Activated CD4-positive, CD25-positive, alpha-beta regulatory T cell treated with anti-CD3 and anti-CD28 coated beads, Interleukin-2, amount 50 U/mL, for 72 hours (primary cell): ENCODE measurements at places on chromosomes 5 and 9.
A peak's percentile ranks its signal among the peaks of the same experiment; 100 is the strongest.

DNA sequence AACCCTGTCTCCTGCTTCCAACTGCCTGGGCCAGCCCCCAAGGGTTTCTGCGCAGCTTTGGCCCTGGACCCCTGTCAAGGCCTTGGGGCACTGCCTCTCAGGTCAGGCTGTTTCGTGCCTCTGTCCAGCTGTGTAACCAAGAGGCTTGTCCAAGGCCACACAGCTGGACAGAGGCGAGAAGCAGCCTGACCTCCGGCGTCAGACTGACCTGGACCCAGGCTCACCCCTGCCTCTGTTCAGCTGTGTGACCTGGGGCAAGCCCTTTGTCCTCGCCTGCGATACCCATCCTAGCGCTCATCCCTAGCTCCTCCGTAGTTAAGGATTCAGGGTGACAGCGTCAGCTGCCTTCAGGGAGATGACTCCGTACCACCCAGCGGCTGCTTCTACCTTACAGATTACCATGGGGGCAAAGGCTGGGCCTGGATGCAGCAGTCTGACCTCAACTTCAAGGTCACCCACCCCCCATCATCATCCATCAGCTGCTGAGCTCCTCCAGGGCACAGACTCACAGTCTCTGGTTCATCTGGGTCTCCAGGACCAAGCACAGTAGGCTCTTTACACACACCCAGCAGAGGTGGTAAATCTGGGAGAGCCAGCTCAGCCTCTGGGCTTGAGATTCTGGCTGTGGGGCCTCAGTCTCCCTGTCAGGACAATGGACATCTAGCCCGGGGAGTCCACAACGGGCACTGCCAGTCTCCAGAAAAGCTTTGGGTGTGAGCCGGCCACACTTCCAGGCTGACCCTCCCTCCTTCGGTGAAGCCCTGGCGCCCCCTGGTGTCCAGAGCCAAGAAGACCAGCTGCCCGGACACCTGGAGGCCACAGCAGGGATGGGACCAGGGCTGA, 7.9 kb downstream of the AK1 start:
- DNase-seq: peak; percentile 89

- DNase-seq: no peak
These were observed 44.6 kb upstream of the GLDC start for GRCh38 chr9:6689893-6690674.

DNA sequence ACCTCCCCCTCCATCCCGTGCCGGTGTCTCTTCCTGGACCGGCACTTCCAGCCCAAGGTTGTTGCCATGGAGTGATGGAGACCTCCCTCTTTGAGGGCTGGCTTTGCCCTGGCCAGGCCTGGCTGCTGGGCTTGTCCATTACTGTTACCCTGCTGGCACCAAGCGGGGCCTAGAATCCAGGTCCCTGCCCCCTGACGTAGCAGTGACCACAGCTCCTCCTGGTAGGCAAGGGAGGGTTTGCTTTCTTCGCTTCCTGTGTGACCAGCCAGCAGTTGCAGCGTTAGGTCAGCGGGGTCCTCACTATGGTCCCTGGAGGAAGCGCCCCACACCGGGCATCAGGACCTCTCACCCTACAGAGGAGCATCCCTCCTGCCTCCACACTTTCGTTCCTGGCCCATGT, 146.7 kb upstream of the COL5A1 start:
- no peak for DNase-seq

DNA sequence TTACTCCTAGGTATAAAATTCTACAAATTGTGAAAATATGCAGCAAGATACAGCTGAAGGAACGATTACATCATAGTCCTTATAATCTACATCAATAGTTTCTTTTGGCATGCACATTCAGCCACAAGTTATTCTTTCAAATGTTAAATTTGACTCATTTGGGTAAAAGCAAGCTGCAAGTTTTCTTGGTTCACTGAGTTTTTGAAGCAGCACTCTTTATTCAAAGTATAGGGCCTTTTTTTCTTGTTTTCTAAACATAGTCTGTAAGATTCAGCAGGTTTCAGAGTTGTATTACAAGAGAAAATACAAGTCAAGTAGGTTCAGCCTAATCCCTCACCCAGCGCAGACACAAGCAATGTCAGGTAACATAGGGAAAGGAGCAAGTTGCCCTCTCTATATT, 981.5 kb downstream of the PTPRD start:
- no peak for DNase-seq

DNA sequence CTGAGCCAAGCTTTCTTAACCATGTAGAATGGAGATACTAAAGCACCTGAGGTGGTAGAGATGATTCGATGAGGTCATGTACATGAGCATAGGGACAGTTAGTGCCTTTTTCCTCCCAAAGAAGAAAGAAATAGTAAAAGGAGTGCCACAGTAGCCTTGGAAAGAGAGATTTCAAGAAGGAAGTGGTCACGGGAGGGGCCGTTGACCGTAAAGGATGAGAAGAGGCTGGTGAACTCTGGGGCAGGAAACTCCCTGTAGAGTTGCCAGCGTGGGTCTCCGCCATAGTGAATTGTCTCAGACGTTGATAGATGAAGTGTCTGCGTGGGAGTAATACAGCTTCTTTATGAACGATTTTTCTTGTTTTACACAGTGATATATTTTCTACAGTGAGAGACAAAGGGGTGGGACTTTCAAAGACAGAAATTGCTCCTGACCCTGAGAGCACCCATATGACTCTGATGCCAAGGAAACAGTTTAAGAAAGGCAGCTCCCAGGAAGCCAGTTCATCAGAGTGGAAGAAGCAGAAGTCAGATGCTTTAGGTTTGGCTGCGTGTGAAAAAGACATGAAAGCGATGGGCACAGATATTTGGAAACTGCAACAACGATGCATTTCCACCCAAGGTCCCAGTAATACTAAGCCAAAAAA, 41.3 kb downstream of the UGCG start:
- DNase-seq: peak; percentile 48

GRCh38 chr9:110545705-110546104, 33.8 kb downstream of the SVEP1 start:
- DNase-seq: no peak

GRCh38 chr9:33309903-33310302, 19.6 kb downstream of the NFX1 start:
- DNase-seq: no peak

DNA sequence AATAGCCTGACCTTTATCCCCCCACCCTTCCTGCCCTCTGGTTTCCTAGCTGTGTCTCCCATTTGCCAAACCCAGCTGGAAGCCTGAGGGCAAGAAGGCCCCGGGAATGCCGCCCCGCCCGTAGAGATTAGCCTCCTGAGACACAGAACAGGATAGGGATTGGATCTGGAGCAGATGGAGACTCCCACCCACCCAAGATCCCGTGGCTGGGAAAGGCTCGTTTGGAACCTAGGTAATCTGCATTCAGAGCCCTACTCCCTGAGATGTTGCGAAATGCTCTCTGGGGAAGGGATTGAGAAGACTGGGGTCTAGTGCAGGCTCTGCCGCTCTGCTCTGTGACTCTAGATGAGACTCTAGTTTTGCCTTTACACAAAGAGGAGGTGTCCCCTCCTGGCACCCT, 10.9 kb downstream of the AQP3 start:
- no peak for DNase-seq

DNA sequence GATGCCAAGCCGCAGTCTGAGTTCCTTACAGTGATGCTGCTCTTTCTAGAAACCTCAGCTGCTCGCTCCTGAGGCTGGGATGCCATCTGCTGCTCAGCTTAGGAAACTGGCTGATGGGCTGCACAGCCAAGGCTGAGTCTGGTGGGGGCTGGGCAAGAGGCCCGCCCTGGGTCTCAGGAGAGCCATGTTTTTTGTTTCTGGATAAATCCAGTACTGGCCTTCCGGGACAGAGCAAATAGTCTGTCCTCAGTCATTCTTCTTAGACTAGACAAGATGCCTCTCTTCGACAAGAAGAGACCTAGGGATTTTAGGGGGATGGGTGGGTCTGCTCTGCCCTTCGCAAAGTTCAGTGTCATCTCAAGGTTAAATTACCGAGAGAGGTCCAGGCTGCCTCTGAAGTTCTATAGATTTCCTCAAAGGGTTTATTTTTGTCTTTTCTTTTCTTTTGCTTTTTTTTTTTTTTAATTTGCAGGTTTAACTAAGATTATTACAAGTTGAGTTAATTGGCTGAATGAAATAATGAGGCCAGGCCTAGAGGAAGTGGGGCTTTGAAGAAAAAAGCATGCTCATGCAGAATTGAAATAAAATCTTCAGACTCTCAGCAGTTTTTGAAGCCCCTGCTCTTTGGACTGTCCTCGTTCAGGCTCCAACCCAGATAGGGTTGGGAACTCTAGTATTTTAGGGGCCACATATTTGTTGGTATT, 30.6 kb upstream of the MATR3 start:
- DNase-seq: peak; percentile 40

DNA sequence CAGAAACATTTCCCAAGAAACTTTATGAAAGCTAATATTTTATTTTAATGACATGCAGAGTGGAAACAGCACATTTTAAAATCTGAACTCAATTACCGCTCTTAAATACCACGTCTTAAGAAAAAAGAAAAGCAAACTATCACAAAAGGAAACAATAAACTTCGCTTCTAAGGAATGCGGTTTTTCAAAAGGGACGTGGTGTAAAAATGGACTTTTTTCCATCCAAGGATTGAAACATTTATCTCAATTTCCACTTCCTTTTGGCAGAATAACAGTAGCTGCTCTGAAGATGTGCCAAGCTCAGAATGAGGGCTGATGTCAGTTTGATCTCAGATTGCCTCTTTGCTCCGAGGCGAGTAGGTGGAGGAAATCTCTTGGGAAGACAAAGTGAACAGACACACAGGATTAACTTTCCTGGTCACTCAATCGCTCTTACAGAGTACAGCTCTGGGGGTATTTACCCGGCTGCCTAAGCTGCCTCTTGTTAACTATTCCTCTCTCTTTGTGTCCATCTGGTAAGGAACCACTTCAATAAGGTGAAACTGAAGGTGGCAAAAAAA, 158.5 kb downstream of the TRPM6 start:
- no peak for DNase-seq
